NCI-H460 (cell line): ENCODE measurements at places on chromosomes 13 and 19. TPM values are rescaled to one million over a fixed set of nuclear protein-coding genes. Genes with fewer than 3 reads are reported as not detected.

PSG4 gene
- not detected in 2 replicates for total RNA-seq

SIGLEC11 gene
- not detected in 2 replicates for total RNA-seq

LILRB1 gene
- total RNA-seq = not detected in 2 replicates

LGALS7B gene
- not detected in 2 replicates for total RNA-seq

ISOC2 gene
- total RNA-seq = 33.9 and 39.6 TPM in 2 replicates

ZNF350 gene
- total RNA-seq = 5.7 and 7.0 TPM in 2 replicates

APOC4 gene
- total RNA-seq = not detected in 2 replicates

MPV17L2 gene
- 7.6 and 8.1 TPM in 2 replicates for total RNA-seq
